Mesothelial cell of epicardium (in vitro differentiated cells): ENCODE measurements at places on chromosomes 16 and 17.

DNA sequence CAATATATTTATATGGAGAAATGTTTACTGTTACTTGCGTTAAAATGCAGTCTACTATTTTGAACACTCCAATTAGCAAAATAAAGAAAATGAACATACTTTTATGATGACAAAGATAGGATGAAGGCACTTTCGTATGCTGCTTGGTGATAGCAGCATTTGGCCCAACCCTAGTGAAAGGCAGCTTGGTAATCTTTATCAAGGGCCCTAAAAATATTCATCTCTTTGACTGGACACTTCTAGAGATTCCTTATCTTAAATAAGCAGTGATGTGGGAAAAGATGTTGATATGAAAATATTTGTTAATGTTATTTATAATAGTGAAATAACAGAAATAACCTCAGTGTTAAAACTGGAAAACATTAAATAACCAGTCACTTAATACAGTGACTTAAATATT, 79.4 kb downstream of the NF1 start:
- no peak for DNase-seq

- DNase-seq = no peak
These were observed 4.1 kb downstream of the HS3ST6 start for GRCh38 chr16:1914084-1914608.

- no peak for DNase-seq
These were observed 439.0 kb downstream of the UTP18 start for GRCh38 chr17:51699303-51699702.

DNA sequence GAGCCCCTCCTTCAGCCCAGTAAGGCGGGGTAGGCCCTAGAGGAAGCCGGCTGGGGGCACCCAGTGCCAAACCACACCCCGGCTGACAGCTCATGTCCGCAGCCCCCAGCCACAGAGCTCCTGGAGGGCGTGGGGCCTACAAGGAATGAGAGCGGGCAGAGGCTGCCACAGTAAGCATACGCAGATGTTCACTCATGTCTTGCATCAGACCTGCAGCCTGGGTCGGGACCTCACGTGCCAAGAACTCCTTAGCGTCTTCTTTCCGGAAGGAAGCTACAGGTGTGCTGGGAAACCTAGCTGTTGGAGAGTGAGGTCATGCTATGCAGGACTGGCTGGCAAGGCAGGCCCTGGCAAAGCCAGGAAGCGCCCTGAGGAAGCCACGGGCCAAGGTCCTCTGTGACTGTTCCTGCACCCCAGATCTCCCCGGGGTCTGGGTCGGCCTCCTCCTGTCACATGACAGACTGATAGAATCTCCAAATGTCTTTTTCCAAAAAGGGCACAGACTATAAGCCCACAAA, 1.6 kb downstream of the ZNF598 start:
- DNase-seq = no peak

- DNase-seq = no peak
These were observed 549.5 kb upstream of the EEF2KMT start for GRCh38 chr16:5647051-5647450.

DNA sequence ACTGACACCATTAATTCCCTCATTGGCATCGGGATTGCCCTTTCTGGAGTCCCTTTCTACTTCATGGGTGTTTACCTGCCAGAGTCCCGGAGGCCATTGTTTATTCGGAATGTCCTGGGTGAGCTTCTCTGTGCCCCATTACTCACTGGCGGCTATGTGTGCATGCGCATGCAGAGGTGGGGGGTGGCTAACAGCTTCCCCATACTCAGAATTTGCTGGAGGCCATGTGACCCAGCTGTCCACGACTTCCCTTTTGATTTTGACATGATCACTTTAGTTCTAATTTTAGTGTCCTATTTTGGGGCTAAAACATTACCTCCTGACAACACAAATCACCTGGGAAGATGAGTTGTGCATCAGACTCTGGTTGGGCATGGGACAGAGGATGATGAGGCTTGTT, 14.1 kb downstream of the SLC7A6OS start:
- DNase-seq = no peak

DNA sequence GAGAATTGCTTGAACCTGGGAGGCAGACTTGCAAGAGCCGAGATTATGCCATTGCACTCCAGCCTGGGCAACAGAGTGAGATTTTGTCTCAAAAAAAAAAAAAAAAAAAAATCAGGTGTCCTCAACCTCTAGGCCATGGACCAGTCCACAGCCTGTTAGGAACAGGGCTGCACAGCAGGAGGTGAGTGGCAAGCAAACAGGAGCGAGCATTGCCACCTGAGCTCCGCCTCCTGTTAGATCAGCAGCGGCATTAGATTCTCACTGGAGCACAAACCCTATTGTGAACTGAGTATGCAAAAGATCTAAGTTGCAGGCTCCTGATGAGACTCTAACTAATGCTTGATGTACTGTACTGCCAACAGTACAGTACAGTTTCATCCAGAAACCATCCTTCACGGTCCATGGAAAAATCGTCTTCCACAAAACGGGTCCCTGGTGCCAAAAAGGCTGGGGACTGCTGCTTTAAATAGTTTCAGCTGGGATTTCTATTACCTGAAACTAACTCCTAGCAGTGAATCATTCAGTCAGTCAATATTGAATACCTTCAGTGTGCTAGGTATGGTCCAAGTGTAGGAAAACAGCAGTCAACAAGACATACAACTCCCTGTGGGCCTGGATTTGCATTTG, 56.3 kb upstream of the DHX40 start:
- no peak for DNase-seq

- no peak for DNase-seq
These were observed 42.5 kb downstream of the YPEL2 start for GRCh38 chr17:59373882-59374495.

- no peak for DNase-seq
These were observed 21.7 kb downstream of the CENPX start for GRCh38 chr17:82000803-82001570.

DNA sequence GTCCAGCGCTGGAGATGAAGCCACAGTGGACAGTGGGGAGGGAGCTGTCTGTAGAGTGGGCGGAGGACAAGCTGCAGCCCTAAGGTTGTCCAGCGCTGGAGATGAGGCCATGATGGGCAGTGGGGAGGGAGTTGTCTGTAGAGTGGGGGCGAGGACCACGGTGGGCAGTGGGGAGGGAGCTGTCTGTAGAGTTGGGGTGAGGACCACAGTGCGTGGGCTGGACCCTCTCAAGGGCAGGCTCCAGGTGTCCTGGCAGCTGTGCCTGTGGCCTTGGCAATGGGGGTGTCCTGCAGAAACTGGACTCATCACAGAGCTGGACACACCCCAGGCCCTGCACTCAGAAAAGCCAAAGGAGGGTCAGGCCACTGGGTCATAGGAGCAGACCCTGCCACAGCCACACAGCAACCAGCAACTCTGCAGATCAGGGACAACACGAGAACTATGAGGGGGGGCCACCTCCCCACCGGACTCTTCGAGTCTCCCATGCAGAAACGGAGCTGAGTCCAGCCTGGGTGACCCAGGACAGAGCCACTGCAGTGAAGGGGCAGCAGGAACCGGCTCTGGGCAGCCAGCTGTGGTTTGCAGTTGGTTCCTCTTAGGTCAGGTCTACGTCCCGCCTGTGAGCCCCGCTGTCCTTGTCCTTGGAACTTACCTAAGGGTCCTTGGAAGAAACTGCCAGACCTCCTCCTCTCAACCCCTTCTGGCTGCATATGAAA, 33.4 kb upstream of the CBFA2T3 start:
- DNase-seq = no peak

DNA sequence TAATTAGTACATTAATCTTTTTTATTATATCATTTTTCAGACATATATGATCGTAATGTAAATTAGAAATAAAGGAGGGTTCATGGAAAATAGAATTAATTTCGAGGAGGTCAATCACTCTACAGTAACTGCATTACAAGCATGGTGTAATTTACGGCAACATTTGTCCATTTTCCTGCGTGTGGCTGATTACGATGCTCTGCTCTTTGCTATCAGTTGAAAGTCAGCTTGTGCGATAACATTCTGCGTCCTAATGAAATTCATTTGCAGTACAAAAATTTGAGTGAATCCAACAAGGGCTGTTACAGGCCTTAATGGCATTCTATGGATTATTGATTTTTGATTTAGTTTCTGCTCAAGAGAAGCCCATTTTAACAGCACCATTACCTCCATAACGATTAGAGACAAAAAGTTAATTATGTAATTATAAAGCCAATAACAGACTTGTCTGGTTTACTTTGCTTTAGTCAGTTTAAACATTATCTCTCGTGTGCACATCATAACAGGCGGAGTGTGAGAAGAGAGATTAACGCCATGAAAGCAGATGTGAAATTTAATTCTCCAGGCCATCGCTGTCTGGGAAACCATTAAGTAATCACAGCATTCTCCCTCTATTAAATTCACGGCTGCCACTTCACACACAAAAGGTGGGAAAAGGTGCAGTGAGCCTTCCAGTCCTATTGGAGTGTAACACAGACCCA, 256.4 kb upstream of the IRX3 start:
- DNase-seq = no peak

GRCh38 chr17:29257756-29258155, 11.1 kb downstream of the CRYBA1 start:
- no peak for DNase-seq

GRCh38 chr16:12965274-12965804, 63.9 kb downstream of the SHISA9 start:
- DNase-seq = no peak

DNA sequence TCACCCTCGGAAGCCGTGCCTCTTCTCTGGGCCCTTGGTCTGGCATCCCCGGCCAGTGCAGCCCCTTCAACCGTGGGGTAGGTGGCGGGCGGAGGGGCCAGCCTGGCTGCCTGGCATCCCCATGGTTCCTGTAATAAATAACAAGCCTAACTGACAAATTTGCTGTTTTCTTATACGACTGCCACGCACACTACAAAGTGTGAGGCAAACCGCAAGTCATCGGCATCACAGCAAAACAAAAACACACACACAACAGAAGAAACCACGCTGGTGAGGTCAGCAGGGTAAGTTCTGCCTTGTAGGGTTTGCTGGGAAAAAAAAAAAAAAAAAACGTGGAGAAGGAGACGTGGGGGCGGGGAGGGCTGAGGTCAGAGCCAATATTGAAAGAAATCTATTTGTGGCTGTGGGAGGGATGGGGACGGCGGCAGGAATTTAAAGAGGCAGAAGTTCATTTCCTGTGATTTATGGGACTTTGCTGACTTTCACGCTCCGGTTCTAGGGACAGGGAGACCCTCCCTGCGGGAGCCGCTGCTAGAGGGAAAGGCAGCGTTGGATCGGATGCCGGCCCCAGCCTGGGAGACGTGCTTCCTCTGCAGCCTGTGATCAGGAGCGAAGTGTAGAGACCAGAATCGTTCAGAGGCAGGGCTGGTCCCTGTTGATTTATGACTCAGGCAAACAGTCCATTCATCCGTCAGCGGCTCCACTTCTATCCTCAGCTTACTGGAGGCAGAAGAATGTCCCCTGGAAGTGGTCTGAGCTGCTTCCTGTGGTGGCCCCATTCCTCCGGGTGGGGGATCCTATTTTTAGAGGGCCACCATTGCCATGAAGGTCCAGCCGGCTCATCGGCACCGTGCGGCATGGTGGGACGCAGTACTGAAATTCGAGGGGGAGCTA, 162.8 kb downstream of the FOXL1 start:
- DNase-seq = no peak

GRCh38 chr16:65660390-65660789, 538.5 kb upstream of the CDH11 start:
- no peak for DNase-seq

DNA sequence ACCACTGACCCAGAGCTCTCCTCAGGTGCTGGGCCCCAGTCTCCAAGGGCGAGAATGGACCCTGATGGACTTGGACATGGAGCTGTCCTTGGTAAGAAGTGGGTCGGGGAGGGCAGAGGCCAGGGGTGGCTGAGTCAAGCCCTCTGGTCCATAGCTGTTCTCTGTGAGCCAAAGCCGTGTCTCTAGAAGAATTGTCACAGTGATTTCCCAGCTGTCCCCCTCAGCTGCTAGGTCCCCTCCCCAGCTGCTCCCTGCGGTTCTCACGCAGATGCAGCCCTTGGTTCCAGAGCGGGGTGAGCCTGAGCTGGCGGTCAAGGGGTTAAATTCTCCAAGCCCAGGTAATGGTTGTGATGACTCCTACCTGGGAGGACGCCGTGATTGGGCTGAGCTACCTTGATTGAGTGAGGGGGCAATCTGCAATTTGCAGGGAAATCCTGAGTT, 1.3 kb upstream of the NOL3 start:
- DNase-seq = no peak

GRCh38 chr17:11330826-11331225, 89.8 kb downstream of the SHISA6 start:
- DNase-seq = no peak

DNA sequence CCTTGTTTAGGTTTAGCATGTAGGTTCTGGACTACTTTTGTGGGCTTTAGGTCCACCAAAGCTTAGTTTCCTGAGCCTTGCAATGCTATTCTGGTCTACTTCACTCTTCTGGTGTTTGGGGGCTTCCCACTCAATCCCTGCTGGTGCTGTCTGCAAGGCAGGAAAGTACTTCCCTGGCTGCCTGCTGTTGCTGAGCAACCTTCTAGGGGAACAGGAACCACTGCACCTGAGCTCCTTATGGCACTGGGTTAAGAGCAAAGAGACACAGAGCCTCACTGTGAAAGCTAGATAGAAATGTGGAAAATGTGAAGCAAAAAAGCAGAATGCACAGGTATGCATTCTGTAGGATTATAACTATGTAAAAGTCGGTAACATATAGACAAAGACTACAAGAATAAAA, 17.0 kb downstream of the MPO start:
- no peak for DNase-seq

DNA sequence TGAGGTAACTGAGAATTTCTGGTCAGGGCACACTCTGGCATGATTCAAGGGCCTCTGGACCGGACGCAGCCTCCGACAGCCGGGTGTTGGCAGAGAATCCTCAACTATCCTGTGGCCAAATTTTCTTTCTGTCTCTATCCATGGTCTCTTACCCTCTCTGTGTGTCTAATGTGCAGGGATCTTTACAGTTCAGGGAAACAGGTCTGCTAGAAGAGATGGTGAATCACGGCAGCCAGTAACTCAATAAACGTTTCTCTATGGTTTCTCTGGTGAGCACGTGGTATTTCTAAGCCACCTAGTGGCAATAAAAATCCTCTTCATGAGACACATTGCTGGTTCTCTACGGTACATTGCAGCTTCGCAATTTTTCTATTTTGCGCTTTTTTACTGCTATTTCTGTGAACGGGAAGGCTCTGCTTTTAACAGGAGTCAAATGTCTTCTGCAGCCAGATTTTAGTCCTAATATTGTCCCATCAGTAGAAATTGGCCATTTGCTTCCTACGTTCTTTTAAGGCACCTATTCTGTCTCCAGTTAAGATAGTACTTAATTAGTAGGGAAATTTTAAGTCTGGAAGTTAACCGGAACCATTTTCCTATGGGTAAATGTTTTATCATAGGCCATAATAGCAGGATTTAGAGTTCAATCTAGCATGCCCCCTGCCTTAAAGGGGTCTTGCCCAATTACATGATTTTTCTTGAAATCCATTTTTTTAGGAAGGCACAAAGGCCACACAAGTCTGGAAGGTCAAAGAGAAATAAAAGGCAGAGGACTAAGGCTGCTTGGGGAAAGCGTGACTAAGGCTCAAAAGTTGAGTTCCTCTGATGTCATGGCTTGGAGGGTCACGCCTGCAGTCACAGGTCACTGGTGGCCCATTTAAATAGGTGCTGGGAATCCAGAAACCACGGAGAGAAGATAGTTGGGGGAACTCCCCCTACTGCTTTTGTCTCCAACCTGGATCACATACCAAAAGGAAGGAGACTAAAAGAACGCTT, 31.5 kb downstream of the QPRT start:
- no peak for DNase-seq
